Cortex of kidney (tissue), 1 donor: ENCODE measurements at places on chromosomes 16 and 17.

DNA sequence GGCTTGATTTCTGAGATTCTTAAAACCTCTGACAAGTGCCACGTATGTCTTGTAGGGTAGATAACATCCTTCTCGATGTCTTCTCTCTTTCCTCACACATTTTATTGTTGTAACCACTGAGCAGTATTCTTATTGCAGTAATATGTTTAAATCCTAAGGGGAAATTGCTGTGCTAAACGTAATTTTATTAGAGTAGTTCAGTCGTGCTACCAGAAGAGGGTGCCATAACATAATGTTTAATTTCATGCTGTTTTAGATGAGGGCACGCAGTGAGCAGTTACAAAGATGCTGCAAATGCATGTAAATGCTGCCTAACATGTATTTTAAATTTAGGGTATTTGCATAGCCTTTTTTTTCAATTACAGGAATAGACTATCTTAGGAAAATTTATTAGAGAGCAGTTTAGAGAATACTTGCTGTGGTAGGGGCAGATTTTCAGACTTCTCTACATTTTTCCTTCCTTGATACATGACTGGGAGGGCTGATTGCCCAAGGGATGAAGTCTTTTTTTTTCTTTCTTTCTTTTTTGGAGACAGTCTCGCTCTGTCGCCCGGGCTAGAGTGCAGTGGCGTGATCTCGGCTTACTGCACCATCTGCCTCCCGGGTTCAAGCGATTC is 51.7 kb downstream of the GAN start:
- no peak for DNase-seq

GRCh38 chr17:58341861-58342475 is 10.0 kb downstream of the SUPT4H1 start:
- no peak for DNase-seq

GRCh38 chr16:68086336-68086841 is 1.2 kb downstream of the NFATC3 start:
- no peak for DNase-seq

- no peak for DNase-seq
Observed at GRCh38 chr16:10093576-10093975, 88.7 kb downstream of the GRIN2A start.

- DNase-seq = no peak
Observed at GRCh38 chr17:72423718-72424117, 302.9 kb downstream of the SOX9 start.

DNA sequence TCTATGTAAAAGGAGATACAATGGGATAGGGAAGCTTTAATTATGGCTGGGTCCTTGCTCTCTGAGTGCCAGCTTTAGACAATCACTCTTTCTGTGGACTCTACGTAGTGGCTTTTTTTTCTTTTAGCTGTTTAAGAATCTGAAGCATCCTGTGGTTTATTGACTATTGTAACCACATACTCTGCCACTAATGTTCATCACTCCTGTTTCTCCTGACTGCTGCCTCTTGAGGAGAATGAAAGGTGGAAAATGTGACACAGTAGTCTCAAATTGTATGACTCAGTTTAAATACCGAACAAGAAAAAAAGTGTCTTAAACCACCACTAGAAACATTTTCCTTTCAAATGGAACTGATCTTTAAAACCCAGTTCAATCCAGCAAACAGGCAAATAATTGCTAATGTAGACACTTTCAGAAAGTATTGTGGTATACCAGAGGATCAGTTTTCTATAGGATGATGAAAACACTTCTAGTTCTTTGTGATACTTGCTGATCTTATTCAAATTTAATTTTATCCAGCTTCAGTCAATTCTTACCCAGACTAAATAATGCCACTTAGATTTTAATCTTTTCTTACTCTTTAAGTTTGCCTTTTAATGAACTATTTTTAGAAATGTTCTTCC is 302.7 kb upstream of the PMFBP1 start:
- no peak for DNase-seq

DNA sequence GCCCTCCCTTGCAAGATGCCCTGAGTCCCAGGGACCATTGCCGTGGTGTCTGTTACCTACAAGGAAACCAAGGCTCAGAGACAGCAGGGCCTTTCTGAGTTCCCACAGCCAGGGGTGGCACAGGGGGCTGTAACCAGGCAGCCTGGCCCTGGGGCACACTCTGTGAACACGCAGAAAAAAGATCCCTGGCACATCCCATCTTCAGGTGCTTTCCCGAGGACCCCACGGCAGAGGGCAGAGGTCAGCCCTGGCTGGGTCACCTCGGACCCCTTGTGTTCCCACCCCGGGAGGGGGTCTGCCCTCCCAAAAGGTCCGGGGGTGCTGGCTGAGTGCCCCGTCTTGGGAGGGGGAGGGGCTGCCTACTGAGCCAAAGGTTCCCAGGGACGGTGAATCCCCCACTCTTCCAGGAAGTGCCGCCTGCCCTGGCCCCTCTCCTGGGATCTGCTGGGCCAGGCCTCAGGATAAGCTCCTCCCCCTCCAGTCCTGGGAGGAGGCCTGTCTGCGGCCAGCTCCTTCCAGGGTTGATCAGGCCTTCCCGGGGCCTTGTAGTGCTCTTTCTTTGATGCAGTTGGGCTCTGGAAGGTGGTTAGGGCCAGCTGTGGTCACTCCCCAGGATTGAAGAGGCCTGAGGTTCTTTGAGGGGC is 8.1 kb downstream of the GLIS2 start:
- DNase-seq = no peak

DNA sequence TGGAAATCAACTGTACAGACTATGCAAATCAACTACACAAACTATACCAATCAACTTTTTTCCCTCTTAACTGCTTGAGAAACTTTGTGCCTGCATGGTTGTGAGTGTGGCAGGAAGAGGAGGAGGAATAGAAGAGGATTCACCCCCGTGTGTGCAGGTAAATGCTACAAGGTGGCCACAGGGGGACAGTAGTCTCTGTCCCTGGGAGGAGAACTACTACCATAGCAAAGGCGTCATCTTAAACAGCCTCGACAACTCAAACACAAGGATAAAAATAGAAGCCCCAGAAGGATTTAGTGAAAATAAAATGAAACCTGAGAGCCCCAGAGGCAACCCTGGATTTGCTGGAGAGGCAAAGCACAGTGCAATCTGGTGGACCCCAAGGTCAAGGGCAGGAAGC is 199.5 kb upstream of the DYNLRB2 start:
- DNase-seq = no peak

- no peak for DNase-seq
Observed at GRCh38 chr17:77454242-77455095, 313.7 kb downstream of the SEC14L1 start.

GRCh38 chr17:72616447-72616846 is 476.0 kb downstream of the SLC39A11 start:
- no peak for DNase-seq
